ENCODE measurements at places on chromosomes 3 and 15. TPM values are rescaled to one million over a fixed set of nuclear protein-coding genes. Genes with fewer than 3 reads are reported as not detected.
A peak's percentile ranks its signal among the peaks of the same experiment; 100 is the strongest.

KLHDC8B gene
- 41.1 TPM for polyA plus RNA-seq

SH3GL3 gene
- 14.2 TPM for polyA plus RNA-seq

MCF2L2 gene
- 1.7 TPM for polyA plus RNA-seq

PRR23E gene
- polyA plus RNA-seq: not detected

MAP6D1 gene
- polyA plus RNA-seq: 0.88 TPM

CPLX3 gene
- polyA plus RNA-seq: not detected

MOBP gene
- 0.22 TPM for polyA plus RNA-seq

- no peak for DNase-seq
Measured at GRCh38 chr3:30667280-30667651, 60.9 kb downstream of the TGFBR2 start.

DNA sequence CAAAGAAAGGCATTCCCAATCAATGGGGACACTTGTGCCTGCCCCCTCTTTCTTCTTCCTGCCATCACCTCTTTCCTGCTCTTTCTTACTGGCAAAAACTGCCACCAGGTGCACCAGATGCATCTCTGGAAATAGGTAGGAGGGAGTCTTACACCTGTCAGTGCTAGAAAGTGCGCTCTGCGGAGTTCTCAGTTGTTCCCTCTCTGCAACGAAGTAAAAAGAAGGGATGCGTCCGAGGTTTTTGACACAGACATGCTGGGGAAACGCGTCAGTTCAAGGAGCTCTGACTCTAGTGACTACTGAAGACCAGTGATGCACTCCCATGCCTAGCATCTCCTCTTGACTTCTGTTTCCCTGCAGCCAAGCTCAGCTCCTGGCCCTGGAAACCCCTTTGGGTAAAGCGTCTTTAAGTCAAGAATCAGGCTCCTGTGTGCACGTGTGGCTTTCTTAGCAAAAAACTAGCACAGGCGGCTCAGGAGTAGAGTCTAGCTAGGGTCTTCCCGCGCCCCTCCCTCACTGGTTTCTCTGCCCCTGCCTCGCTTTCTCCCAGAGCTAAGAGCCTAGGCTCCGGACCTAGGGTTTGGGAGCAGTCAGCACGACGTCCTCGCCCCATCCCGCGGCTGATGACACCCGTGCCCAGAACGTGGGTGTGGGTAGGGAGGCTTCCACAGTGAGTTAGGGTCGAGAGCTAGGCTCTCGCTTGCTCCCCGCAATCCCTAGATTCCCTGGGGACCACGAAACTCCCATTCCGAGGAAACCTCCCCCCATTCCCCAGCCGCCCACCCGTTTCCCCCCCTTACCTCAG lies 564 bp upstream of the GRM7 start:
- no peak for DNase-seq

DNA sequence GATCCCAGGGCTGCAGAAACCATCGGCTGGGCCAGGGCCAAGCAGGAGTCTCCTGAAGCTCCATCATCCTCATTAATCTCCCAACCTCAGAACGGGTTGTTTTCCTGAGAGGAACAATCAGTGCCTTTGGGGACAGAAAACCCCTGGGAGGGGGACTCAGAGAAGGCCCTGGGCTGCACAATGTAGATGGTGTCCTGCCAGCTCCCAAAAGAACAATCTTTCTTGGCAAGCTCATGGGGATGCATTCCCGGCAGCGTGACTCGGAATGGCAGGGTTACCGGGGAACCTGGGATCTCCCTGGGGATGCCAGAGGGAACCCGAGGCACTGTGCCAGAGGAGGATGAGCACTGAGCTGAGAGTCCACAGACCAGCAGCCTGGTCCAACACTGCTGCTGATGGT lies 72.1 kb upstream of the ATP2B2 start:
- DNase-seq: no peak

DNA sequence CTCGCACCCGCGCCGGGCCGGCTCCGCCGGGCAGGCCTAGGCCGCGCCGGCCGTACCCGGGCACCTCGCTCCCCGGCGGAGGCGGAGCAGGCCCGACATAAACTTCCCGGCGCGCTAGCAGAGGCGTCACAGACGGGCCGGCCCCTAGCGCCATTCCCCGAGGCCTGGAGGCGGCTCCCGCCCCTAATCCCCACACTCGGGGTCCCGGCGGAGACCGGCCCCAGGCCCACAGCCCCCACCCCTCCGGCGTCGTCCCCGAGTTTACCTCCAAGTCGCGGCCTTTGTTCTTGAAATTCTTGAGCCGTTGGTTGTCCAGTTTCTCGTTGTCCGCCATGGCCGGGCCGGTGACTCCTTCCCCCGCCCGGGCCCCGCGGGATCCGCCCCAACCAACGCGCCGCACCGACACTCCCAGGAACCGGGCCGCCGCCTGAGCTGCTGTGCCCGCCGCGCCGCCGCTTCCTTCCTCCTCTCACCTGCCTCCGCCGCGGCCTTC lies 376 bp downstream of the KPNA4 start:
- DNase-seq: peak; percentile 61

DNA sequence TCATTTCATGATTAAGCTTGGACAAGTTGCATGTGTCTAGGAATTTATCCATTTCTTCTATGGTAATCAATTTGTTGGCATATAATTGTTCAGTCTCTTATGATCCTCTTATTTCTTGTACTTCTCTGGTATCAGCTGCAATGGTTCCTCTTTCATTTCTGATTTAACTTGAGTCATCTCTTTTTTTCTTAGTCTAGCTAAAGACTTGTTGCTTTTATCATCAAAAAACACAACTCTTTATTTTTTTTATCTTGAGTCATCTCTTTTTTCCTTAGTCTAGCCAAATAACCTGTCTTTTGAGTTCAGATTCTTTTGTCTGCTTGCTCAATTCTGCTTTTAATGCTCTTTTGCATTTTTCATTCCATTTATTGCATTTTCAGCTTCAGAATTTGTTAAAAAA lies 37.3 kb downstream of the UBE3A start:
- no peak for DNase-seq

GRCh38 chr3:4885316-4885715 lies 93.9 kb upstream of the BHLHE40 start:
- no peak for DNase-seq

- DNase-seq: no peak
Measured at GRCh38 chr3:181610973-181611265, 100.8 kb upstream of the SOX2 start.

- no peak for DNase-seq
Measured at GRCh38 chr15:97592778-97593177, 367.7 kb upstream of the ARRDC4 start.

- no peak for DNase-seq
Measured at GRCh38 chr3:42289026-42289425, 23.0 kb upstream of the CCK start.

DNA sequence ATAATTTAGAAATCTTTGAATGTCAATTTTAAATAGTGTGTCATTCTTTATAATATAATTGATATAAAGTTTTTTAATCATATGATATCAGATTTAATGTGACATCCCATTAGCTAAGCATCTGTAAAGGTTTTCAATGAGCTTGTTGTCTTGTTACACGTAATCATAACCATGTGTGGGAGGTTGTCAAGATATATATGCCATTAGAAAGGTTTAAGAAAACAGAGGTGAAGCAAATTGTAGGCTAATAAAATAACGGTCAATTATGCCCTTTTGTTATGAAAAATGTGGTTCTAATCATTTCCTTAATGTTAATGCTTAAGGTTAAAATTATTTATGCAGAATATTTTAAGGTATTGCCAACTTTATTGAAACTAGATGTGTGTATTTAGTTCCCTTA lies 56.3 kb downstream of the RSRC1 start:
- no peak for DNase-seq

DNA sequence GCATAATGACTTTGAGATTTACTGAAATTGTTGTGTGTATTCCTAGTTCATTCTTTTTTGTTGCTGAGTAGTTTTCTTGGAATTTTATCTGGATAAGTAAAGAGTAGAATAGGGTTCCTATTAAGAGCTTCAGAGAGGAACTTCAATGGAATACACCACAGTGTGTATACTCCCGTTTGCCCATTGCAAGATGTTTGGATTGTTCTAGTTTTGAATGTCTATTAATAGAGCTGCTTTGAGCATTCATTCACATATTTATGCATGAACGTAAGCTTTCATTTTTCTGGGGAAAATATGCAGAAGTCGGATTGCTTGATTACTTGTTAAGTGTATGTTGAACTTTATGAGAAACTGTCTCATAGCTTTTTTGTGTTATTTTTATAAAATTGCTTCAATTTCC lies 580.5 kb downstream of the OTOL1 start:
- no peak for DNase-seq

DNA sequence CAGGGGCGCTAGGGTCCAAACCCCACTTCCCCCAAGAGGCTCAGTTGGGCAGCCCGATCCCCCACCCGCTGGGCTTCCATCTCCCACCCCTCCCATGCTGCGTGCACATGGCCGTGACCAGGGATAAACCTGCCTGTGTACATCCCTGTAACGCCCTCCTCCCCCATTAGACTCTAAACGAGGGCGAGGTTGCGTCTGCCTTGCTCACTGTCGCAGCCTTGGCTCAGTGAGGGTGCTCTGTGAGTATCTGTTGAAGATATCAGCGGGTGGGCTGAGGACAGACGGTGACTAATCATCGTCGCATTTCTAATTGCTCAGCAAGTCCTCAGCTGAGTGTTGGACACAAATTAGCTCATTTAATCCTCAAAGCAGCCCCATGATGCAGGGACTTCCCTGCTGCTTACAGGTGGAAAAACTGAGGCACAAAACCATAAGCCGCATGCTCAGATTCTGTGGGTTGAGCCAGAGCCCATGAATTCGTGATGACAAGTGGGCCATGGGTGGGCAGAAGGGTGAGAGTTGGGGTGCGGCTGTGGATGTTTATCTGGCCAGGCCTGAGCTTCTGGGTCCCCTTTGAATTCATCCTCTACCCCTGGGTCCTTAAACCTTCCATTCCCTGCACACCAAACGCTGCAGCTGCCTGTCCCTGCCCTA lies 26.0 kb downstream of the FBLN2 start:
- no peak for DNase-seq

GRCh38 chr3:191355406-191355805 lies 25.1 kb upstream of the UTS2B start:
- DNase-seq: no peak

DNA sequence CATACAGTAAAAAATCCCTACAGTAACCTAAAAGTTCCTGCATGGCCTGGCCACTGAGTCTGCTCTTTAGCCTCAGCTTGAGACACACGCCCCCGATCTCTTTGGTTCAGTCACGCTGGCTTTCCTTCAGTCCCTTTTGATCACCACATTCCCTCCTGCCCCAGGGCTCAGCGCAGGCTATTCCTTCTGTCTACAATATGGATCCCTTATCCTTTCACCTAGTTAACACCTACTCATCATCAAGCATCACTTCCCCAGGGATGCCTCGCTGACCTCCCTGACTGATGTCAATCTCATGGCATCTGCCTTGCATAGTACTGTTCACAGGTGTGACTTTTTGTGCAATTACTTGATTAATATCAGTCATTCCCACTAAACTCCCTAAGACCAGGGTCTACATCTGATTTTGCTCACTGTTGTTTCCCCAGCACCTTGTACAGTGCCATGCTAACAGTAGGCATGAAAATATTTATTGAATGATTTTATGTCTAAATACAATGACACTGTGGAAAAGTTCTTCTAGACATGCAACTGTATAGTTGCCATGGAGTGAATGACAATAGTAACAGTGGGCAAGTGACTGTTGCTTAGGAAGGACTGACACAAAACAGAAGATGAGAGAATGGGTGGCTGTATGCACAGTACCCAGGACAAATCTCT lies at the start of gene SNTN:
Gene SNTN, plus strand, starts transcription at position 610 of the 660 bp plus-strand sequence. Its CDS starts 13 bp downstream, at position 623.
- DNase-seq: no peak

- no peak for DNase-seq
Measured at GRCh38 chr3:38507120-38507519, 11.0 kb downstream of the EXOG start.

GRCh38 chr3:143278721-143279120 lies 159.2 kb downstream of the CHST2 start:
- no peak for DNase-seq
